Uterus (tissue), 4 donors: ENCODE measurements at places on chromosomes 13 and 19.
A peak's percentile ranks its signal among the peaks of the same experiment; 100 is the strongest.

DNA sequence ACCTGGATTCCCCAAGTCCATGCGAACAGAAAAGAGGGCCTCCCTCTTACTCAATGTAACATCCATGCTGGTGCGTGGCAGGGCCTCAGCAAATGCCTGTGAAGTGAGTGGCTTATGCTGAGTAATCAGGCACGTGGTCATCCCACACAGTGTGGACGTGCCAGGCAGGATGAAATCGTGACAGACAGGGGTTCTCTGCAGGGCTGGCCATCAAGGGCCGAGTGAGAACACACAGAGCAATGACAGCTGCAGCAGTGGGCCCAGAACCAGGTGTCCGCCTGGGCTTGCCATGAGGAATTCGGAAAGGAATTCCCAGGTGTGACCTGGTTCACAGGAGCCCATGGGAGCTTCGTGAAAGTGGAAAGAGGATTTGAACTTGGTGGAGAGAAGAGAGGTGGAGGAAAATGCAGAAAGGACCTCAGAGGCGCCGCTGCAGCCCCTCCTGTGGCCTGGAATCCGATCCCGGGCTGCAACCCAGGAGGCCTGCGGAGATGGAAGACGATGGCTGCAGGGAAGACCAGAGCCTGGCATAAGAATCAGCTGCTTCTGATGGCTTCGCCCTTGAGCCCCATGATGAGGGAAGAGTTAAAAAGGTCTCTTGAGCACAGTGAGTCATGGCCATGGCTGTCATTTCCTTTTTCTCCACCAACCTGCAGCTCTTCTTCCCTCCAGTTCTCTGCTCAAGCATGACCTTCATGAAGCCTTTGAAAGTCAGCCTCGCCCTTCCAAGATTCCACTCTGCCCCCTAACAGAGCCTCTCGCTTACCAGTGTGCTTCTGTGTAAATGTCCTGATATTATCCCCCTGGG, 34.6 kb upstream of the SOX1 start:
- H3K36me3 ChIP-seq = no peaks in the 10 kb centered on the region
- DNase-seq = no peak
- no peak overlapping the region for H3K27ac ChIP-seq
- no peaks in the 10 kb centered on the region for H3K4me1 ChIP-seq
- H3K4me3 ChIP-seq = no peak overlapping the region

DNA sequence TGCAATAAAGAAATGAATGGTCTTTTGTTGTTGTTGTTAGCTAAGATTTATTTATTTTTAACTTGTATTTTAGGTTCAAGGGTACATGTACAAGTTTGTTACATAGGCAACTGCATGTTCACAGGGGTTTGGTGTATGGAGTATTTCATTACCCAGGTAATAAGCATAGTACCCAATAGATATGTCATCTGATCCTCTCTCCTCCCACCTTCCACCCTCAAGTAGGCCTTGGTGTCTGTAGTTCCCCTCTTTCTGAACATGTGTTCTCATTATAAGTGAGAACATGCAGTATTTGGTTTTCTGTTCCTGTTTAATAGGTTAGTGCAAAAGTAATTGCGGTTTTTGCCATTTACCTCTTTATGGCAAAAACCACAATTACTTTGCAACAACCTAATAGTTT, 554.1 kb downstream of the TBC1D4 start:
- no peak for DNase-seq
- H3K27me3 ChIP-seq = no peaks in the 10 kb centered on the region
- no peak overlapping the region for H3K27ac ChIP-seq
- H3K36me3 ChIP-seq = no peaks in the 10 kb centered on the region
- no peaks in the 10 kb centered on the region for H3K4me1 ChIP-seq
- no peak overlapping the region for H3K4me3 ChIP-seq

DNA sequence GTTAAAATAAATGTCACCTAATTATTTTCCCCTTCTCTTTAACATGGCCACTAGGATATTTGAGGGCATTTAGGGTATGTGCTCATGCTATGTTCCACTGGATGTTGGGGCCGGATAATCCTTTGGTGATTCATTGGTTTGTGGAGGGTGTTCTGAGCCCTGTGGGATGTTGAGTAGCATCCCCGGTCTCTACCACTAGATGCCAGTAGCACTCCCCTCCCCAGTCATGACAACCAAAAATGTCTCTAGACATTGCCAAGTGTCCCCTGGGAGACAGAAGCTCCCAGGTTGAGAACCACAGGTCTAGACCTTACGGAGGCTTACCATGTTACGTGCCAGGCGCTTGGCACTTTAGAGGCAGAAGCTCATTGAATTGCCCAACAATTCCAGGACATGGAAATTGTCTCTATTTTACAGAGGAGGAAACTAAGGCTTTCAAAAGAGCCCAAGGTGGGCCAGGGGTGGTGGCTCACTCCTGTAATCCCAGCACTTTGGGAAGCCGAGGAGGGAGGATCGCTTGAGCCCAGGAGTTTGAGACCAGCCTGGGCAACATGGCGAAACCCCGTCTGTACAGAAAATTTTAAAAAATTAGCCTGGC, 14.1 kb downstream of the SHANK1 start:
- no peak for DNase-seq
- no peaks in the 10 kb centered on the region for H3K4me1 ChIP-seq
- H3K27ac ChIP-seq = no peak overlapping the region
- H3K27me3 ChIP-seq = no peaks in the 10 kb centered on the region
- no peaks in the 10 kb centered on the region for H3K36me3 ChIP-seq

- no peaks in the 10 kb centered on the region for H3K27me3 ChIP-seq
- no peak for DNase-seq
- no peaks in the 10 kb centered on the region for H3K36me3 ChIP-seq
- no peak overlapping the region for H3K4me3 ChIP-seq
- H3K4me1 ChIP-seq = no peaks in the 10 kb centered on the region
- no peak overlapping the region for H3K27ac ChIP-seq
Measured at GRCh38 chr13:62684359-62684758, 1268.7 kb upstream of the PCDH20 start.

GRCh38 chr13:67416047-67416925, 186.2 kb upstream of the PCDH9 start:
- H3K4me3 ChIP-seq = no peak overlapping the region
- DNase-seq = no peak
- no peaks in the 10 kb centered on the region for H3K4me1 ChIP-seq
- H3K27me3 ChIP-seq = no peaks in the 10 kb centered on the region
- peaks cover 3% of the 10 kb centered on the region for H3K36me3 ChIP-seq

DNA sequence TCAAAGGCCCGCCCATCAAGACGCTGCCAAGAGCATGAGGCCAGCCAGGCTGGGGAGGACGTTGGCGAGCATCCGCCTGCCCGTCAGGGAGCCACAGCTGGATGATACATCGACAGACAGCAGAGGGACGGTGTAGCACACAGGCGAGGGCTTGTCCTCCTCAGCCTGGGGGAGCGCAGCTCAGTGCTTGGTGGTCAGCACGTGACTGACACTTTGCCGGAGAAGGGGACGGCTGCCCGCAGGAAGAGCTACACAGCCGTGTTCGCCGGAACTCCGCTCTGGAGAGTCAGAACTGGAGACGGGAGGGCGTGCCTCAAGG, 34.1 kb downstream of the CSNK1G2 start:
- no peaks in the 10 kb centered on the region for H3K27me3 ChIP-seq
- DNase-seq = peak; percentile 54
- no peak overlapping the region for H3K4me3 ChIP-seq

DNA sequence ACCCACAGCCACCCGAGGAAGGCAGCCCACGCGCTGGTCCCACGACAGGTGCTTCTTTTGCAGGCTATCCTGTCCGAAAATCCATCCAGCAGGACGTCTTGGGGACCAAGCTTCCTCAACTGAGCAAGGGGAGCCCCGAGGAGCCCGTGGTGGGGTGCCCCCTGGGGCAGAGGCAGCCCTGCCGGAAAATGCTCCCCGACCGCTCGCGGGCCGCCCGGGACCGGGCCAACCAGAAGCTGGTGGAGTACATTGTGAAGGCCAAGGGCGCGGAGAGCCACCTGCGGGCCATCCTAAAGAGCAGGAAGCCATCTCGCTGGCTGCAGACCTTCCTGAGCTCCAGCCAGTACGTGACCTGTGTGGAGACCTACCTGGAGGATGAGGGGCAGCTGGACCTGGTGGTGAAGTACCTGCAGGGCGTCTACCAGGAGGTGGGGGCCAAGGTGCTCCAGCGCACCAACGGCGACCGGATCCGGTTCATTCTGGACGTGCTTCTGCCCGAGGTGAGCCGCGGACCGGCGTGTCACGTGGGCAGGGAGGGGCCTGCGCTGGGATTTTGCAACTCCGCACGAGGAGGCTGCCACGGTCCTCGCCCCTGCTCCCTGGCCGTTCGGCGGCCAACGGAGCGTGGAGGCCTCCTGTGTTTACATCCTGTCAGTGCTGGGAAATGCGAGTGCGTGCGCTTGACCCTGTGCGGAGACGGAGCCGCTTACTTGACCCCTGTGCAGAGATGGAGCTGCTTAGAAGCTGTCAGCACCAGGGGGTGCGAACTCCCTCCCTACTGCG, 12.9 kb upstream of the NDUFS7 start:
- H3K36me3 ChIP-seq = no peaks in the 10 kb centered on the region
- H3K27ac ChIP-seq = no peak overlapping the region
- no peaks in the 10 kb centered on the region for H3K4me1 ChIP-seq
- no peaks in the 10 kb centered on the region for H3K27me3 ChIP-seq
- H3K4me3 ChIP-seq = no peak overlapping the region

DNA sequence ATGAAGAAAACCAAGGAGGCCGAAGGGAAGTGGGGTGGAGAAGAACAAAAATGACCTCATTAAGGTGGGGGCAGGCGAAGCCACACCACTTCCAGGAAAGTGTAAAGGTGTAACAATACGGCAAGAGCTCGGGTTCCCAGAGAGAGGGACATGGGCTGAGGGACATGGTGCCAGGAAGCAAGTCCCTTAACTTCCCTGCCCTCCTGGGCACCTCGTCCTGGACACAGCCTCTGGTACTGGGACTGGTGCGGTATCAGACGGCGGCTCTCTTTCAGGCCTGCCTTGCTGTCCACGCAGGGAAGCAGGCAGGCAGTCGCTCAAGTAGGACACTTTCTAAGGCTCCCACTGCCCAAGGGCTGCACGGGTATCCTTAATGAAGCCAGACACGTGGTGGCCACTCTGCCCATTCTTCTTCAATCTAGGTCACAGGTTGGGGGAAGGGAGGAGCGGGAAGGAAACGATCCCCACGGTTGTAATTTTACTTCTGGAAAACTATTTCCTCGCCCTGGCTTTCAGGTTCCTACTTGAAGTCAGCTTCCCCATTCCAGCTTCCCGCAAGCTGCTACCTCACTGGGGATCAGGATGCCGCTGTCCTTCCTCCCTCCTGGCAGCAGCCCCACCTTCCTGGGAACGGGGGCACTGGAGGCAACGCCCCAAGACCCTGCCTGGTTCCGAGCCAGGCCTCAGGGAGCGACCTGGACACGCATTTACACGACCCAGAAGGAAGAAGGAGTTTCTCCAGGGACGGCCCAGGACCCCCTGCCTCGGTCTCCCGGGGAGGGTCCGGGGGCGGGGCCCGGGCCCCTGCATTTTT, 1.2 kb downstream of the AP3D1 start:
- no peak for DNase-seq
- peak overlapping the region; percentile 70 for H3K27ac ChIP-seq
- no peaks in the 10 kb centered on the region for H3K4me1 ChIP-seq

DNA sequence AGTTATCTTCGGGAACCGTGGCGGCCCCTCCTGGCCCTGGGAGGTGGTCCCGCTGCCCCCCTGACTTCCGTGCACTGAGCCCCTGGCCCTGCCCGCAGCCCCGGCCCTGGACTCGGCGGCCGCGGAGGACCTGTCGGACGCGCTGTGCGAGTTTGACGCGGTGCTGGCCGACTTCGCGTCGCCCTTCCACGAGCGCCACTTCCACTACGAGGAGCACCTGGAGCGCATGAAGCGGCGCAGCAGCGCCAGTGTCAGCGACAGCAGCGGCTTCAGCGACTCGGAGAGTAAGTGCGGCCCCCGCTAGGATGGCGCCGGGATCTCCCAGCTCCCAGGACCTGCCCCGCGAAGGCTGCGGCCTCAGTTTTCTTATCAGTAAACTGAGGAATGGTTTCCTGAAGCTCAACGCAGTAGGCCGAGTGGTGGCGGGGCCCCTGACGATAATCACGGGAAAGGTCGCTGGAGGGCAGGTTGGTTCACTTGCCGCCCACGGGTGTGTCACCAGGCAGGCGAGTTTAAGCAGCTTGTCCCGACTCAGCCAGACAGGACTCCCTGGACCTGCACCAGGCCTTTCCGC, 924 bp downstream of the RGCC start:
- H3K27ac ChIP-seq = peak overlapping the region; percentile 49
- DNase-seq = no peak
- H3K4me3 ChIP-seq = peak overlapping the region; percentile 47
- peaks cover 5% of the 10 kb centered on the region for H3K4me1 ChIP-seq

- no peak overlapping the region for H3K4me3 ChIP-seq
- no peak overlapping the region for H3K27ac ChIP-seq
- no peaks in the 10 kb centered on the region for H3K27me3 ChIP-seq
- H3K36me3 ChIP-seq = no peaks in the 10 kb centered on the region
Measured at GRCh38 chr13:102035969-102036368, 365.9 kb downstream of the FGF14 start.

DNA sequence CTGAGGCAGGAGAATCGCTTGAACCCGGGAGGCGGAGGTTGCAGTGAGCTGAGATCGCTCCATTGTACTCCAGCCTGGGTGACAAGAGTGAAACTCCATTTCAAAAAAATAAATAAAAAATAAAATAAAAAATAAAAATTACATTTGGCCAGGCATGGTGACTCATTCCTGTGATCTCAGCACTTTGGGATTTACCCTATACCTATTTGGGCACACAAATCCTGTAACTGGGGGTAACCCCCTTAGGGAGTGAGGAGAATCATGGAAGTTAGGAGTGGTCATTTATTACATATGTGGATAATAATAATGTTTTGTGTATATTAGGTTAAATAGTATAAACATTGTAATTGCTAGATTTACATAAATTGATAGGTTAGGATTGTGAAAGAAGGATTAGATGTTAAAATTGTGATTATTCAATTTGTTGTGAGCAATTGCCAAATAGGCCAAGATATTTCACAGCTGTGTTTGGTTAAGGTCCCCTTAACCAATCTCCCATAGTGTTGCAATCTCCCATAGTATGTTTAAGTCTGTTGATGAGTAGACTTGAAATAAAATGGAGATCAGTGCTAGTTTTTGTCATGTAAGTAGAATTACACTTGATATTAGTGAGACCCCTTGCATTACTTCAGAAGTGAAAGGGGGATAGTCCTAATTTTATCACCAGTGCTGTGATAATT, 30.7 kb downstream of the ZNF844 start:
- no peaks in the 10 kb centered on the region for H3K27me3 ChIP-seq
- H3K27ac ChIP-seq = no peak overlapping the region
- H3K4me1 ChIP-seq = no peaks in the 10 kb centered on the region
- H3K4me3 ChIP-seq = no peak overlapping the region

GRCh38 chr13:88623150-88623549, 952.0 kb downstream of the SLITRK5 start:
- no peaks in the 10 kb centered on the region for H3K36me3 ChIP-seq
- no peak overlapping the region for H3K4me3 ChIP-seq
- no peak for DNase-seq

- H3K27me3 ChIP-seq = no peaks in the 10 kb centered on the region
- H3K27ac ChIP-seq = no peak overlapping the region
- no peak overlapping the region for H3K4me3 ChIP-seq
- DNase-seq = no peak
Measured at GRCh38 chr19:42333975-42334696, 8.7 kb downstream of the MEGF8 start.

- H3K27me3 ChIP-seq = no peaks in the 10 kb centered on the region
- H3K27ac ChIP-seq = no peak overlapping the region
- H3K4me3 ChIP-seq = no peak overlapping the region
- DNase-seq = no peak
Measured at GRCh38 chr13:108987517-108987916, 358.1 kb downstream of the MYO16 start.
